ENCODE measurements at places on chromosomes 7 and 10. TPM values are rescaled to one million over a fixed set of nuclear protein-coding genes. Genes with fewer than 3 reads are reported as not detected.

Gene UCN3
- total RNA-seq: not detected

Gene TAS2R3
- total RNA-seq: 7.1 TPM

Gene AOAH
- 11.5 TPM for total RNA-seq

Gene GIMAP4
- 24.2 TPM for total RNA-seq

Gene OPN4
- not detected for total RNA-seq

Gene SMKR1
- total RNA-seq: 0.53 TPM

Gene SPDYE6
- total RNA-seq: not detected

Gene NAT16
- not detected for total RNA-seq

Gene TRPV6
- 5.2 TPM for total RNA-seq

Gene PLAU
- total RNA-seq: 34.2 TPM

Gene CTBP2
- 98.8 TPM for total RNA-seq

Gene PRKCQ
- 17.2 TPM for total RNA-seq

Gene MALRD1
- total RNA-seq: 16.3 TPM

Gene VAX1
- not detected for total RNA-seq

Gene NPY
- total RNA-seq: 2.9 TPM

Gene GNG11
- 22.5 TPM for total RNA-seq

Gene WASHC2A
- 36.7 TPM for total RNA-seq

Gene LRRC18
- 0.23 TPM for total RNA-seq

Gene CHN2
- total RNA-seq: 13.4 TPM

Gene MEOX2
- total RNA-seq: 8.3 TPM

Gene LEP
- total RNA-seq: 0.70 TPM

Data from metanephros (tissue), 2 donors.